Spinal cord (tissue), 10 donors: ENCODE measurements at places on chromosomes 7 and 10.

- no peak for DNase-seq
Observed at GRCh38 chr7:30965372-30965771, 1.6 kb downstream of the GHRHR start.

DNA sequence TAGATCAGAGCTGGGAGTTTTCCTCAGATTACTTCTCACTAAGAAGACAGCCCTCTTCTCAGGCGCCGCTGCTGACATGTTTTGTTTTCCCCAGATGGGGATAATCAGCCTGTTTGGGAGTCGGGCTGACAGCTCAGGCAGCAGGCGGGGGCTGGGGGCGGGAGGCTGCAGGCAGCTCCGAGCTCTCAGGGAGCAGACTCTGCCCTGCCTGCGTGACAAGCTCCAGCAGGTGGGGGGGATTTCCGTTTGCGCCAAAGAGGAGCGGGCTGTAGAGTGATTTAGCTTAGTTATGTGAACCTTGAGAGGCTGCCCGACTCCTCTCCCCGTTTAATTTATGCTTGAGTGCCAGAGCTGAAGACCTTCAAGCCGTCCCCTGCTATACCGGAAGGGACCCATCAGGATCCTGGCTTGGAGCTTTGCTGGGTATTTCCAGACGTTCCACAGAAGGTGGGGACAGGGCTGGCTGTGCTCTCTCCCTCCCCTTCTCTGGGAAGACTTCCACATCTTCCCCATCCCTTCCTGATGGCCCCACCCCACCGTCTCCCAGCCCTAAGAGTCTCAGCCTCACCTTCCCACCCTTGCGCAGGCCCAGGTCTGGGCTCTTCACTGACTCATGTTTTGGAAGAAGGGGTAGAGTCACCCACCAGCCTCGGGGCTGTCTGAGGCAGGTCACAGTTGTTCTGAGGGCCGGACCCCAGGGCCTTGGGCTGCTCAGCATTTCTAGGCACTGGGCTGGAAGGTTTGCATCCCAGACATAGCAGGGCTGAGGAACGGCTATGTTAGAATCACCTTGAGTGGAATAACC lies 24.7 kb upstream of the ADCYAP1R1 start:
- DNase-seq: peak; percentile 92

DNA sequence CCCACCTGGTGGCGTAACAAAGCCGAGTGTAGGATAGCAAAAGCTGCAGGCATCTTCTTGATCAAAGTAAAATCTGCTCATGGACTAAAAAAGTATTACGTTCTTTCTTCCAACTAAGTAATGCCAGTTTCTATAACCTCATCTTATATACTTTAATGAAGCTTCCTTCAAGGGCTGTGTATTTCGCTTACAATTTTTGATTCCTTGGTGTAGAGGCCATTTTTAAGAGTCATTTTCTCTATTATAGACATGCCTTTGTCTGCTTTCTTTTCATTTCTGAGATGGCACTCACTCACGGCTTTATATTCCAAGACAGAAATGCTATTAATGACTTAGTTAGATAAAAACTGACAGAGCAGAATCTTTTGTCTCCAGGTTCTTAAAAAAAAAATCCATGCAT lies 194.0 kb downstream of the HECW1 start:
- no peak for DNase-seq

GRCh38 chr7:131931370-131931769 lies 374.9 kb upstream of the PODXL start:
- no peak for DNase-seq

DNA sequence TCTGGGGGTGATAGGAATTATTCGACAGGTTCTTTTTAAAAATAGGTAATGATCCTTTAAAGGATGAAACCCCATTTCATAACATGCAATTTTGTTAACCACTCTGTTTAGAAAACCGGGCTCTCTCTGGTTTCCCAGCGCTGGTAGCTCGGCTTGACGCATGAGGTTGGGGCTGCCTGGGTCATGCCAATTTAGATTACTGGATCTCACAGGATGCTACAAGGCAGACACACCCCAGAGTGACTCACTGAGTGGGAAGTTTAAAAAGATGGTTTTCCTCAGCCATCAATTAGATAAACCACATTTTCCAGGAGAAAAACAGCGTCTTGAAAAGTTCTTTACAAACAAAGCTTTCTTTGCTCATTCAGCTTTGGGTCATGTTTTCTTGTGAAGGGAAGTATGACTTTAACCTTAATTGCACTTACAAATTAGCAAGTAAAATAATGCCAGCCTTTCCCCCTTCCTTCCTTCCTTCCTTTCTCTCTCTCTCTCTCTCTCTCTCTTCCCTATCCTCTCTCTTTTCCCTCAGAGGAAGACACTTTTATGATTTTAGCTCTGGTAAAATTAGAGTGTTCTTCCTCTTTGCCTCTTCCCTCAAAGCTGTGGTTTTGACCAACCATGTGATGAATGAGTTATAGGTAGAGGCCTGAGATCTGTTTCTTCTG lies 99.8 kb downstream of the EPDR1 start:
- no peak for DNase-seq

DNA sequence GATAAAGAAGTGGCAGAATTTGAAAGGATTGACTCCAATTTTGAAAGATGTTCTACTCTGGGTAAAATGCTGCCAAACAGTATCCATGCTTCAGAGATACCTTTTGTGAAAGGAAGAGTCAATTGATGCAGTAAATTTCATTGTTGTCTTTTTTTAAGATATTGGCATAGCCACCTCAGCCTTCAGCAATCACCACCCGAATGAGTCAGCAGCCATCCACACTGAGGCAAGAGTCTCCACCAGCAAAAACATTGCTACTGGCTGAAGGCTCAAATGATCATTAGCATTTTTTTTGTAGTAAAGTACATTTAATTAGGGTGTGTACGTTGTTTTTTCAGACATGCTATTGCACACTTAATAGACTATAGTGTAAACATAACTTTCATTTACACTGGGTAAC lies 31.7 kb upstream of the CYP26C1 start:
- no peak for DNase-seq

GRCh38 chr10:70575486-70575873 lies 27.1 kb downstream of the PRF1 start:
- DNase-seq: no peak

GRCh38 chr7:10483671-10484070 lies 490.0 kb upstream of the PHF14 start:
- DNase-seq: no peak

GRCh38 chr10:73974309-73974946 lies 23.5 kb upstream of the VCL start:
- no peak for DNase-seq

DNA sequence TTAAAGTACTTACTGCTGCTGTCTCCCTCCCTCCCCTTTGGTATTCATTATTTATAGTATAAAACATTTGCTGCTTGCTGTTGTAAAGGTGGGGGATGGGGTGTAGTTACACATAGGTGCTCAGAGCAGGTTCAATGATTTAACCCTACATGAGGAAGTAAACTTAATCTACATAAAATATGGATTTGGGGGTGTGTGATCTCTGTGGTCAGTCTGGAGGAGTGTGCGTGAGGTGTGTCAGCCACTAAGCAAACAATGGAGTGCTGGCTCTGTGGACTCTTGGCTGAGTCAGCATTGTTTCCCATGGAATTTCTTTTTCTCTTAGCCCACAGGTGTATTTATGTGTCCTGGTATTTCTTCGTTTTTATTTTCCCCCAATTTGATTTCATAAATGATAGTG lies 133.9 kb downstream of the AUTS2 start:
- no peak for DNase-seq

- no peak for DNase-seq
Observed at GRCh38 chr7:42213093-42213492, 23.9 kb downstream of the GLI3 start.

- no peak for DNase-seq
Observed at GRCh38 chr10:119406601-119407253, 135.8 kb downstream of the RGS10 start.

DNA sequence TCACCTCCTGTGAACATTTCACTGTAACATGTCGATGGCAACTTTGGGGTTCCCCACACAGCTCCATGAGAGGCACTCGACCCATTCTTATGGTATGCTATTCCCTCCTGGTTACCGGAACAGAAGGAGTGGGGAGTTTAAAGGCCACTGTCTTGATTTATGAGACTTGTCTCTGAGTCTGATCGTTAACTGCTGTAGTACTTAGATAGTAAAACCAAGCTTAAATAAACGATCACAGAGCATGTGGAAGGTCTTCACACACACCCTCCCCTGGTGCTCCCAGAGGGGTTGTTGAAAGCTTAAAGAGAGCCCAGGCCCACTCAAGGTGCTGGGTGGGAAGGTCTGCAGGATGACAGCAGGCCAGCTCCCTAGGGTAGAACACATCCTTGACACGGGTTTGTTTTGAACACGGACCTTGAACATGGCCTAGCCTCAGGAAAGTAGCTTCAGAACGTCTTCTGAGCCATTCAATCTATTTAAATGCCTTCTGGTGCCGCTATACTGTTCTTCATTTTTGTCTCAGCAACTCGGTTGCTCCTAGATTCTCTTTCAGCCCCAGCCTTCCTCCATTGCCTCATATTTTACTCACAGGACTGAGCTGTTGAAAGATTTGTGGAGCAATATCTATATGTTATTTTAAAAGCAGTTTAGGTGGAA lies 335.3 kb downstream of the FGFR2 start:
- no peak for DNase-seq

- no peak for DNase-seq
Observed at GRCh38 chr7:126776498-126776897, 476.2 kb downstream of the GRM8 start.

GRCh38 chr7:28953633-28954032 lies 4.5 kb downstream of the TRIL start:
- no peak for DNase-seq

GRCh38 chr10:20822825-20823224 lies 74.3 kb downstream of the NEBL start:
- DNase-seq: no peak

- no peak for DNase-seq
Observed at GRCh38 chr10:101615525-101616116, 27.5 kb downstream of the DPCD start.

DNA sequence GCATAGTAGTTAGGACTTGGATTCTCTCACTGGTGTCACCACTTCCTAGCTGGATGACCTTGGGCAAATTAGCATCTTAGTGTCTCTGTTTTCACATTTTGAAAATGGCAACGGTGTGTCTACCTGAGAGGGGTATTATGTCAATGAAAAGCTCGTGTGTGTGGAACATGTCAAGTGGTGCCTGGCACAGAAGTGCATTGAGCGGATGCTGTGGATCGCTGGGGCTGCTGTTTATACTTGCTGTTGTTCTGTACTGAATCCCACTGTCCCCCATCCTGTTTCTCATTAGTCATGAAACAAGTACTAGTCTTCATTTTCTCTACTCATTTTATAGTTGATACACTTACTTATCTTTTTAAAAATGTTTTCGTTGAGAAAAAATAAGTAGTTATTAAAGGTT lies 26.1 kb downstream of the RBM33 start:
- no peak for DNase-seq

DNA sequence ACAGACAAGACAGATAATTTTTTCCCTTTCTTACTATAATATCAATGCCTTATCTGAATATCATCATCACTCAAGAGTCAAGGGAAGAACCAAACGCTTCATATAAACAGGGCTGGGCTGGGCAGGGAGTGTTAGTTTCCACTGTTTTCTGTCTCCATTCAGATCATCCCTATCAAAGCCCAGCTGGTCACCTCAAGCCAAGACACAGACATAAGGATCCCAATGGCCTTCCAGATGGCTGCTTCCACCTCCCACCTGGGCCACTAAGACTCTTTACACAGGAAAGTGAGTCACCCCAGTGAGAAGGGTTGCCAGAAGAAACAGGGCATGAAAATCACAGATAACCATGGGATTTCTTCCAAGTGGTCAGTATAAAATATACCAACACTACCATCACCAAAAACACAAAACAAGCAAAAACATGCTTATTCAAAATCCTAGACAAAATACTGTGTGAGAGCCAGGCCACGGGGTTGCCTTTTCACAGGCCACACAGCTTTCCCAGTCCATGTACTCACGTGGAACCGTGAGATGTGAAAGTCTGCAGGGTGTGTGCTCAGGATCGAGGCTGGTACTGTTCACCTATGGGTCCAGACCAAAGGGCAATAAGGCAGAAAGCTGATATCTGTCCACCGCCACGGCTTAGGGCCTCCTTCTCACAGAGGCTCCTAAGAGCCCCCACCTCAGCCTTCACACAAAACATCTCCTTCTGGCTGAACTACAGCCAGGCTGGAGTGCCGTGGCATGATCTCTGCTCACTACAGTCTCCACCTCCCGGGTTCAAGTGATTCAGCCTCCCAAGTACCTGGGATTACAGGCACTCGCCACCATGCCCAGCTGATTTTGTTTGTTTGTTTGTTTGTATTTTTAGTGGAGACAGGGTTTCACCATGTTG lies 5.7 kb downstream of the PRSS1 start:
- no peak for DNase-seq

- no peak for DNase-seq
Observed at GRCh38 chr10:50347394-50347802, 96.1 kb upstream of the ASAH2 start.

- no peak for DNase-seq
Observed at GRCh38 chr10:71245420-71246325, 33.3 kb downstream of the UNC5B start.

DNA sequence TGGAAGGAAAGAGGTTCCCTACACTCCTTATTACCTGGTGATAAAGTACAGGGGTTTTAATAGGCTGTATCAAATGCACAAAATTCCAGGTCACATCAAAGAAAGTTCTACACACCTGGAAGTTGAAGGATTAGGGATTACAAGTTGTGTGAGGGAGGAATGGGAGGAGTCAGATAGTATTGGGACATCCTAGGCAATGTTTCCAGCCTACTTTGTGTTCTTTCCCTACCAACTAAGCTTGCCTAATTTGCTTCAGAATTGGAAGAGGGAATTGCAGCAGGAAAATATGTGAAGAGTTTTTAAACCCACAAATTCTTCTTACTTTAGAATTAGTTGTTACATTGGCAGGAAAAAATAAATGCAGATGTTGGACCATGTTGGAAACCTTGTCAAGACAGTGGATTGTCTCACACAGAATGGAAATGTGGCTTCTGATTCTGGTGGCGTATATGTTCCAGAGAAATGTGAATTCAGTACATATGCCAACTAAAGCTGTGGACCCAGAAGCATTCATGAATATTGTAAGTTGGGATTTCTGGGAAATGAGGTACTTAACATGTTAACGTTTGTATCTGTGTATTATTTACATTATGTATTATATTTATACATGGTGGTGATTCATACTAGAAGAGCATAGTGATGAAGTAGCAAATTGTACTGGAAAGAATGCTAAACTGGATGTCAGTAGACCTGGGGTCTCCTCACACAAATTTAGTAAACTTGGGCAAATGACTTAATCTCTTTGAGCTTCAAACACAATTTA lies at the start of gene LIPM:
LIPM (plus strand) TSS at position 208 of the 763 bp plus-strand sequence; CDS start at position 375, 167 bp downstream.
- DNase-seq: no peak
